ENCODE measurements at places on chromosomes 1 and 21. TPM values are rescaled to one million over a fixed set of nuclear protein-coding genes. Genes with fewer than 3 reads are reported as not detected.

The H6PD gene
- total RNA-seq, result 57.8 TPM

The DNM3 gene
- 7.5 TPM for total RNA-seq

The MRPS21 gene
- 39.5 TPM for total RNA-seq

The BATF3 gene
- total RNA-seq, result 2.2 TPM

The SPRR2A gene
- not detected for total RNA-seq

The JAM2 gene
- total RNA-seq, result 20.9 TPM

The SPRR5 gene
- not detected for total RNA-seq

The AKR7A3 gene
- total RNA-seq, result 2.5 TPM
